ENCODE measurements at places on chromosomes 16 and 17. TPM values are rescaled to one million over a fixed set of nuclear protein-coding genes. Genes with fewer than 3 reads are reported as not detected.

The KRT13 gene
- total RNA-seq: 0.78 TPM

The SCNN1B gene
- not detected for total RNA-seq

The ZNF205 gene
- total RNA-seq: 18.9 TPM

The ELOB gene
- total RNA-seq: 84.1 TPM

The NPIPA1 gene
- 39.3 TPM for total RNA-seq

The AURKB gene
- total RNA-seq: 2.7 TPM

The SRL gene
- 0.16 TPM for total RNA-seq

The ORC6 gene
- 5.0 TPM for total RNA-seq

The MFAP4 gene
- total RNA-seq: 0.47 TPM

The PRAC1 gene
- not detected for total RNA-seq

The TNP2 gene
- total RNA-seq: not detected

The TMEM98 gene
- 35.6 TPM for total RNA-seq

The IL17C gene
- not detected for total RNA-seq

The RDM1 gene
- total RNA-seq: 0.62 TPM

The PPL gene
- 0.31 TPM for total RNA-seq

The GDPD1 gene
- 47.6 TPM for total RNA-seq

The RANBP10 gene
- 4.4 TPM for total RNA-seq

The GAS7 gene
- 80.2 TPM for total RNA-seq

The PRPSAP1 gene
- 44.6 TPM for total RNA-seq

The CTNS gene
- 7.0 TPM for total RNA-seq

The GEMIN4 gene
- total RNA-seq: 10.1 TPM

The SECTM1 gene
- 0.78 TPM for total RNA-seq

The ITGB3 gene
- 2.2 TPM for total RNA-seq

The ZFP3 gene
- total RNA-seq: 9.8 TPM

The NECAB2 gene
- total RNA-seq: 1.9 TPM

The KRT27 gene
- total RNA-seq: not detected

The ACSM3 gene
- total RNA-seq: 0.47 TPM

The SHCBP1 gene
- total RNA-seq: 2.8 TPM

The ESRP2 gene
- not detected for total RNA-seq

The TERB1 gene
- total RNA-seq: 0.31 TPM

The COIL gene
- 26.7 TPM for total RNA-seq

The MAP3K14 gene
- total RNA-seq: 1.2 TPM

The CALCOCO2 gene
- total RNA-seq: 17.9 TPM

The HOXB13 gene
- 0.16 TPM for total RNA-seq

The CDYL2 gene
- 10.0 TPM for total RNA-seq
